ENCODE measurements at places on chromosomes 3 and 15.

GRCh38 chr3:152964911-152965609, 130.1 kb downstream of the P2RY1 start:
- no peaks in the 10 kb centered on the region for H3K36me3 ChIP-seq
- peaks cover 17% of the 10 kb centered on the region for H3K4me1 ChIP-seq
- no peak overlapping the region for H3K4me3 ChIP-seq
- DNase-seq: peak; percentile 14
- H3K27ac ChIP-seq: peak overlapping the region; percentile 90

- no peaks in the 10 kb centered on the region for H3K27me3 ChIP-seq
- no peaks in the 10 kb centered on the region for H3K4me1 ChIP-seq
- peak overlapping the region; percentile 62 for H3K27ac ChIP-seq
- H3K4me3 ChIP-seq: no peak overlapping the region
- peaks cover 15% of the 10 kb centered on the region for H3K36me3 ChIP-seq
These were observed 45.5 kb downstream of the SATB1 start for GRCh38 chr3:18379647-18380046.

DNA sequence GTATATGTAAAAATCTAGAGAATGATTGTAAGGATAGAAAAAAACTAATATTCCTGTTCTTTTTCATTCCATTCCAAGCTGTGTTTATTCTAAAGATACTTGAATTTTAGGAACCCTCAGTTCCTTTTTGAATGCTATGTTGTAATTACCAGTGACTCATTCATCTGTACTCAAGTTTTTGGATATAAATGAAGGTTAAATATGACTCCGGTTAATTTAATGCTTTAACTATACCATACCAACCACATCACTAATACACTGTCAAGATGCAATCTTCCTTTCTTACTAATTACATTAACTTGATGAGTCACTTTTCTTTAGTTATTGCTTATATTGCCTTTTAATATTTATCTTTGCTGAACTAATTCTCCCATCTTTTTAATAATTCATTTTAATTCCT, 68.8 kb upstream of the ZNF148 start:
- no peaks in the 10 kb centered on the region for H3K4me1 ChIP-seq
- H3K27me3 ChIP-seq: no peaks in the 10 kb centered on the region
- no peak overlapping the region for H3K4me3 ChIP-seq
- no peak overlapping the region for H3K27ac ChIP-seq
- peaks cover 37% of the 10 kb centered on the region for H3K36me3 ChIP-seq
- no peak for DNase-seq

DNA sequence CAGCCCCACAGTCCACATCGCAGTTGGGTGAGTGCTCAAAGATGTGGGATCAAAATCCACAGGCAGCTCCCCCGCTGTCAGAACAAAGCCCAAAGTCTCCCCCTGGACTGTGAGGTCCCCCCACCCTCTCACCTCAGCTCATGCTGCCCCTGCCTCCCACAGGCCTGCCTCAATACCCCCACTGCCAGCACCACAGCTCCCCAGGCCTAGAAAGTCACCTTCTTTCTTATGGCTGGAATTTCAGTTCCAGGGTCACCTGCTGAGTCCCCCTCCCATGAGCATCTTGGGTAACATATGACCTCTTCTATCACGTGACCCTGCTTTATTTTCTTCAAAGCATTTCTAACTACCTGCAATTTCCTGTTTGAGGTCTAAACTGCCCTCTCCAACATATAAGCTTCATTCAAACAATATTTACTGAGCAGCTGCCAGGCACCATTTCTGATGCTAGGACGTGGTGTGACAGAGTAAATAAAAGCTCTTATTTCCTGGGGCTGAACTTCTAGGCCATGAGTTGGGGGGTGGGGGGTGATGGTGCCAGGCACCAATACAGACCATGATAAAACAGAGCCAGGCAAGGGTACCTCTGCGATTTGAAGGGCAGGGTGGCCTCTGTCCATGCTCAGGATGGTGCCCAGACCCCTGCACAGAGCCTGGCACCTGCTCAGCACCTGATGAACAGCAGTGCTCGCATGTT, 2.4 kb upstream of the TMEM89 start:
- no peak overlapping the region for H3K27ac ChIP-seq
- H3K36me3 ChIP-seq: peaks cover 29% of the 10 kb centered on the region
- DNase-seq: no peak
- no peaks in the 10 kb centered on the region for H3K27me3 ChIP-seq

Data from stimulated activated naive B cell treated with anti-CD40 and anti-IgM and Interleukin-4, amounts not matched to agents 10 μg/mL and 1 μg/mL and 100 μg/mL, for 72 hours (primary cell).